Stimulated activated CD8-positive, alpha-beta memory T cell treated with anti-CD3 and anti-CD28 coated beads, Interleukin-7, amount 100 ng/mL, for 1 hour (primary cell): ENCODE measurements at places on chromosomes 11 and 22.

- no peak for DNase-seq
Measured at GRCh38 chr11:116736763-116737162, 36.0 kb downstream of the BUD13 start.

- DNase-seq: no peak
Measured at GRCh38 chr22:22838148-22838786, 49.3 kb upstream of the IGLL5 start.

- no peak for DNase-seq
Measured at GRCh38 chr22:48936391-48936790, 891.3 kb downstream of the BRD1 start.

- DNase-seq: no peak
Measured at GRCh38 chr11:122647736-122648275, 7.7 kb upstream of the UBASH3B start.
